Stimulated activated CD4-positive, alpha-beta T cell treated with anti-CD3 and anti-CD28 coated beads, Interleukin-4, amount 100 ng/mL, for 4 hours (primary cell): ENCODE measurements at places on chromosomes 6 and 20.

GRCh38 chr6:52573295-52573694 is 3.6 kb downstream of the TRAM2 start:
- no peak for DNase-seq

GRCh38 chr6:161290751-161291150 is 16.9 kb upstream of the AGPAT4 start:
- no peak for DNase-seq

GRCh38 chr20:24604966-24605665 is 135.7 kb downstream of the SYNDIG1 start:
- DNase-seq, result no peak

GRCh38 chr6:35919085-35919826 is 1.6 kb downstream of the SRPK1 start:
- DNase-seq, result no peak

DNA sequence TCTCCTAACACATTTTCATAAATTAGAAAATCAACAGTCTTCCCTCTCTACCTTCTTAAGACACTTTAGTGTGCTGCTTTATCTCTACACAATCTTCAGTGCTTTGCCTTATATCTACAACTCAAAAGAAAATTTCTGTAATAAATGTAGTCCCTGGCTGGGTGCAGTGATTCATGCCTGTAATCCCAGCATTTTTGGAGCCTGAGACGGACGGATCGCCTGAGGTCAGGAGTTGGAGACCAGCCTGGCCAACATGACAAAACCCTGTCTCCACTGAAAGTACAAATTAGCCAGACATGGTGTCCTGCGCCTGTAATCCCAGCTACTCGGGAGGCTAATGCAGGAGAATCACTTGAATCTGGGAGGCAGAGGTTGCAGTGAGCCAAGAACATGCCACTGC is 9.7 kb upstream of the EDN1 start:
- DNase-seq, result no peak

DNA sequence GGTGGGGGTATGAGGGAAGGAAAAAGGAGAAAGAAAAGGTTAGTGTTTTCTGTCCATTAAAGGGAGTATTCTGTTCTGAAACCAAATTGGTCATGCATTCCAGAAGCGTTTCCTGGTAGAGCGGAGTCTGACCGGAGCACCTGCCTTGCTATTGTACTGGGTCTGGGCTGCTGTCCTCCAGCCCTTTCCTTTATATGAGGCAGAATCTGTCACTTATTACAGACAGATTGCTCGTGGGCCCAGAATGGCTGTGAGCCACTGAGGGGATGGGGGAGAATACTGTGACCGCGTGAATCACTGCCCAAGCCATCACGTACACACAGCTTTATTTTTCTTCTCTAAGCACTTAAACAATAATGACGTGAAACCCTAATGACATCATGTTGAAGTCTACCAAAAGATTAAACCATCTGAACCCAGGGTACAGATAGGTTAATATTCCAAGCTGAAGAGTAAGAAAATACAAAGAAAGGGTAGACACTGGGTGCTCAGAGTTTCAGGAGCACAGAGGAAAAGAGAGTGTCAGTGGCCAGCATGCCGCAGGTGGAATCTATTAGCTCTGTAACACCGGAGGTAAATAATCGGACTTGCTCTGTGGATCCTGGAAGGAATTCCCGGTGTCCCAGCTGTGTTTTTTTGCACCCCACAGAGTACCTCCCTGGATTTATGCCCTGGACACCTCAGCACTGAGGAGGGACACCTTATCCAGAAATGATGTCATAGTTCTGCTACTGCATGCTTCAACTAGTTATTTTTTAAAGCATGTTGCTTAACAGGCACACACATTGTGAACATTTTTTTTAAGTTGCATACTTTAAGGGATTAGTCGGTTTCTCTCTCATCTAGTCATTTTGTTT is 573.3 kb downstream of the PKHD1 start:
- DNase-seq, result no peak

GRCh38 chr6:113539623-113540022 is 317.5 kb upstream of the MARCKS start:
- DNase-seq, result no peak

DNA sequence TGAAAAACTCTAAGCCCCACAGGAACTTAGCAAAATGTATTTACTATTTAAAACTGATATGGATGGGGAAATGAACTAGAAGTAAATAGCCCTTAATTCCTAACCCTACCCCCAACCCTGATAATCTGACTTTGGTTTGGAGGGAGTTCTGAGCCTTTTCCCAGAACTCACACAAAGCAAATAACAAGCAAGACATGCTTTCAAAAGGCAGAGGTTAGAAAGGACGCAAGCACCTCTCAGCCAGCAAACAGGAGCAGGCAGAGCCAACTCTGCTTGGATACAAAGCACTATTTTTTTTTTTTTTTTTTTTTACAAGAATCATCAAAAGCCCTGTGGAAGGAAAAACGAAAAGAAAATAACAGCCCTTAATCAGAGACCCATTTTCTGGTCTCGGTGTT is 58.7 kb downstream of the SLC22A23 start:
- no peak for DNase-seq

GRCh38 chr20:25306991-25307903 is 59.4 kb downstream of the PYGB start:
- DNase-seq, result no peak

- DNase-seq, result no peak
Observed at GRCh38 chr20:47175493-47175892, 181.0 kb downstream of the ZMYND8 start.

DNA sequence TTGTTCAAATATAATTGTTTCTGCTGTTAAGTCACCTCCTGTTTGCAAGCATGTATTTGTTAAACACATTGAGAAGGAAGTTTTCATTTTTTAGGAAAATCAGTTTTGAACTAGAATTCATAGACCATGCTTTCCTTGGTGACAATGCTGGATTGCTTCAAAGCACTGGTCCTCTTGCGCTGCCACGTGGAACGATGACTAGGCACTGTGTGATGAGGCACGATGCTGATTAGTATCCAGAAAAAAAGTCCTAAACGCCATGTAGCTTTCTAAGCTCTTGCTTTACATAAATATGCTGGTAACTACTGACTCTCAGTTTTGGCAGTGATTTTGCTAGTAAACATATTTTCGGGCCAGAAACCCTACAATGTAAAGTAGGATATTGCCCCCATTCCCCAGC is 11.1 kb upstream of the EXOC2 start:
- no peak for DNase-seq

GRCh38 chr6:41442352-41442672 is 103.9 kb upstream of the FOXP4 start:
- DNase-seq, result no peak
